ENCODE measurements at places on chromosomes 3 and 15.
A peak's percentile ranks its signal among the peaks of the same experiment; 100 is the strongest.

- no peak for DNase-seq
These were observed 22.6 kb upstream of the POMGNT2 start for GRCh38 chr3:43128464-43128863.

DNA sequence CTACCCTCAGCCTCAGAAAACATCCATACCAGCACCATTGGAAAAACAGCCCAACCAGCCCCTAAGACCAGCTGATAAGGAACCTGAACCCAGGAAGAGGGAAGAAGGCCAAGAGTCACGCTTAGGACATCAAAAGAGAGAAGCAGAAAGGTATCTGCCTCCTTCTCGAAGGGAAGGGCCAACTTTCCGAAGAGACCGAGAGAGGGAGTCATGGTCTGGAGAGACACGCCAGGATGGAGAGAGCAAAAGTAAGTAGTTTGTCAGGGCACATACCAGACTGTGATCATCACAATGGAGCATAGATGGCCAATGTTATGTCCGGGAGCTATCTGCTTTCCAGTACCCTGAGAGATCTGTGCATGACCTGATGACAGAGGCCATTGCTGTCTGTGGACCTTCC, 31.0 kb upstream of the RBM5 start:
- no peak for DNase-seq

- DNase-seq = no peak
These were observed 175.3 kb downstream of the XXYLT1 start for GRCh38 chr3:195095704-195096036.

DNA sequence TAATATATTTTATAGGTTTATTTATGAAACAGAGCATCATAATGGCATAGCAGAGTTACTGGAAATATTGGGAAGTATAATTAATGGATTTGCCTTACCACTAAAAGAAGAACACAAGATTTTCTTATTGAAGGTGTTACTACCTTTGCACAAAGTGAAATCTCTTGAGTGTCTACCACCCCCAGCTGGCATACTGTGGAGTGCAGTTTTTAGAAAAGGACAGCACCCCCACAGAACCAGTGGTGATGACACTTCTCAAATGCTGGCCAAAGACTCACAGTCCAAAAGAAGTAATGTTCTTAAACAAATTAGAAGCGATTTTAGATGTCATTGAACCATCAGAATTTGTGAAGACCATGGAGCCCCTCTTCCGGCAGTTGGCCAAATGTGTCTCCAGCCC, 58.1 kb downstream of the DNAH1 start:
- DNase-seq = no peak

- DNase-seq = peak; percentile 51
These were observed 68.3 kb downstream of the KLHL25 start for GRCh38 chr15:85726454-85726853.
